ENCODE measurements at places on chromosomes 2 and 18. TPM values are rescaled to one million over a fixed set of nuclear protein-coding genes. Genes with fewer than 3 reads are reported as not detected.

CHRNG gene
- total RNA-seq, result not detected

KCNIP3 gene
- total RNA-seq, result 3.1 TPM

DNA sequence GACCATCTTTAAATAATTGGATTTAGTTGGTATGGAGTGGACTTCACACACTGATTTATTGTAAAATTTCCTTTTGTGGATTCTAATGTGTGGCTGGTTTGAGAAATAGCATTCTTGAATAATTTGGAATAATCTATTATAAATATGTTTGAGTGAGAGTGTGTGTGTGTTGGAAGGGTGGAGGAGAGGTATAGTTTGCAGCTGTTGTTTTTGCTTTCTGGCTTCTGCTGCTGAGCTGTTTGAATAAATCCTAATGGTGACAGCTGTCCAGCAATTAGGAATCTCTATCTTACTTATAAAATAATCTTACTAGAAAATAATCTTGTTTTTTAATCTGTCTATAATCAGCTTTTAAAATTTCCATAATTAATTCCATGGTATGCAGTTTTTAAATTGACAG, 1283.0 kb upstream of the CDH2 start:
- DNase-seq, result no peak
- H3K4me1 ChIP-seq, result no peaks in the 10 kb centered on the region
- no peak overlapping the region for H3K27ac ChIP-seq
- H3K27me3 ChIP-seq, result peaks cover 7% of the 10 kb centered on the region
- H3K36me3 ChIP-seq, result no peaks in the 10 kb centered on the region
- H3K4me3 ChIP-seq, result no peak overlapping the region

DNA sequence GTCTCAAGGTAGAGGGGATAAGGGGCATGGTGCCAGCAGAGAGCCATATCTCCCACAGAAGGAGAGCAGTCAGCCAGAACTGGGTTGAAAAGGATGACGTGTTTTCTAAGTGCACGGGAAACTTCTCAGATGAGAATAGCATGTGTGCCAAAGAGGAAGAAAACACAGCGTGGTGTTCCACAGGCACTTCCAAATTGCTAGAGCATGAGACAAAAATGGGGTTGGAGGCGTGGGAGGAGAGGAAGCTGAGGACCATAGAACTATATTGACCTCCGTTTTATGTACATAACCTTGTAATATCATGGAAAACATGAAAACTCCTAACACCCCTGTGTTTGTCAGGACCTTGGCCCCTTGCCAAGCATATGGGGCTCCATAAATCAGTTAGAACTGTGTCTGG, 682.7 kb upstream of the RAB6C start:
- no peak overlapping the region for H3K4me3 ChIP-seq
- H3K36me3 ChIP-seq, result no peaks in the 10 kb centered on the region
- no peaks in the 10 kb centered on the region for H3K4me1 ChIP-seq
- H3K27me3 ChIP-seq, result peaks cover 3% of the 10 kb centered on the region
- DNase-seq, result no peak

DNA sequence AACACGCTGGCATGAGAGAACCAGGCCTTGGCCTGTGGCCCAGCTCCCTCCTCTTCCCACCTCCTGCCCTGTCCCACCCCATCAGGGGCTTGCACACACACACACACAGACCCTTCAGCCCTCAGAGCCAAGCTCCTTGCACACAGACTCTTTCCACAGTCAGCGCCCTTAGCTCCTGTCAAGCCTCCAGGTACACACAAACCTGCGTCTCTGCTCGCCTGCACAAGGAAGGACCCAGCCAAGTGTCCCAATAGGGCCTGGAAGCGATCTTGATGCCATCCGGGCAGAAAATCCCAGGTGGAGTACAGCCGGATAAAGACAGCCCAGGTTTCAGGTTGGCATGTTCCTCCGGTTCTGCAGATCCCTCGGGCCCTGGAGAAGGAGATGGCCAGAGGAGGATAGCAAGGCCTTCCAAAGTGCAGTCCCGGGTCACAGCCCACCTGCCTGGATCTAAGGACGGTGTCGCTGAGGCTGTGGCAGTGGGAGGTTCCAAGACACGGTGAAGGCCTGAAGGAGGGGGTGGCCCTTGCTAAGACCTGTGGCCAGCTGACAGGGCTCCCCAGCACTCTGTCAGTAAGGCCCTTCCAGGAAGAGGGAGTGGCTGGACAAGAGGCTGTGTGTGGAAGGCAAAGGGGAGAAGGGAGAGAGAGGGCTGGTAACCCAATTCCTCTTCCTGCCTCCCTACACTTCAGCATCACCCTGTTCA, 18.5 kb upstream of the STEAP3 start:
- no peaks in the 10 kb centered on the region for H3K36me3 ChIP-seq
- H3K27ac ChIP-seq, result no peak overlapping the region
- peaks cover 7% of the 10 kb centered on the region for H3K27me3 ChIP-seq

DNA sequence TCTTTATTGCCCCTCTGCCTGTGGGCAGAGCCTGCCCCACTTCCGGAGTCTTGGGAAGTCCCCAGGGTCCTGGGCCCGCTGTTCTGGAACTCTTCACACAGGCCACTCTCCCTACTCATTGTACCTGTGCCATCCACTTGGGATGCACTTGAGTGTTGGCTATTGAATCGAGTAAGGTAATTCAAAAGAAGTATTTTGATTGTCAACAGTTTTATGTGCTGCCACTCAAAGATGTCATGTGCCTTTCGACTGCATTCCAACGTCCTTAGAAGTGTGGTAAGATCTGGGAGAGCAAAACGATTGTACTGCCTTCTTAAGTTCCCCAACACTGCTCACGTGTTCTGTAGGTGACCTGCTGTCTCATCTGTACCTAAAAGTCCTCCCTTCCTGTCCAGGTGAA, 77.0 kb upstream of the SMIM21 start:
- no peak for DNase-seq
- peaks cover 2% of the 10 kb centered on the region for H3K4me1 ChIP-seq
- no peak overlapping the region for H3K4me3 ChIP-seq
- H3K27me3 ChIP-seq, result no peaks in the 10 kb centered on the region
- H3K27ac ChIP-seq, result no peak overlapping the region

DNA sequence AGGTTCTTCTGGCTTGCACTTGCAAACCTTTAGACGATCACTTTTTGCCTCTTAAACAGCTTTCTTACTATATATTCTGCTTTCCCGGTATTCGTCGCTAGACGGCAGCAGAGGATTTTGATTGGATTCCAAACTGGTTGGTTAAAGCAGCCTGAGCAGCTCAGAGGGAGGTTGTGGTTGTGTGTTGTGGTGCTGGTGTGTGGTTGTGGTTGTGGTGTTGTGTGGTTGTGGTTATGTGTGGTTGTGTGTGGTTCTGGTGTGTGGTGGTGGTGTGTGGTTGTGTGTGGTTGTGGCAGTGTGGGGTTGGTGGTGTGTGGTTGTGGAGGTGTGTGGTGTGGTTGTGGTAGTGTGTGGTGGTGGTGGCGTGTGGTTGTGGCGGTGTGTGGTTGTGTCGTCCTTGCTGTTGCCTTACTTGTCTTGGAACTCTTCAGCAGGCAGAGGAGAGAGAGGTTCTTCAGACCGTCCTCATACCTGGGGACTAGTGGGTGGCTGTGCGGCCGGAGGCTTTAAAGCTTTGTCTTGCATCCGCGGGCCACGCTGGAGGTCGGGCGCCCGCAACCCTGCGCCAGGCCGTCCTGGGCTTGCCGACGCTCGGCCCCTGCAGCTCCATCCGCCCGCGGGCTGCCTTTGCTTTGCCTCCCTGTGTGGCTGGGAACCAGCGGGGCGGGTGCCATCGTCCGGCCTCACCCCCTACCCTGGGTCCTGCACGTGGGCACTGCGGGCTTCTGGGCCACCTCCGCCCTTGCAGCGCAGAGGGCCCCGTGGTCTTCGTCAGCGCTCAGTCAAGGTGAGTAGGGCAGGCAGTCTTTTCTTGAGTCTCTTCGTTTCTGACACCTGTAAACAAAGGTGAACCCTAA, 190.8 kb downstream of the ARHGAP28 start:
- no peak overlapping the region for H3K4me3 ChIP-seq
- H3K27me3 ChIP-seq, result no peaks in the 10 kb centered on the region
- no peak overlapping the region for H3K27ac ChIP-seq
- peaks cover 6% of the 10 kb centered on the region for H3K4me1 ChIP-seq
- DNase-seq, result no peak

All from chondrocyte (in vitro differentiated cells).